Activated naive CD4-positive, alpha-beta T cell treated with anti-CD3 and anti-CD28 coated beads, Interleukin-2, amount 50 U/mL, for 72 hours (primary cell): ENCODE measurements at places on chromosomes 3 and 15. TPM values are rescaled to one million over a fixed set of nuclear protein-coding genes. Genes with fewer than 3 reads are reported as not detected.

The ACSBG1 gene
- total RNA-seq: not detected

The LRRFIP2 gene
- total RNA-seq: 17.3 TPM

The LRRC2 gene
- not detected for total RNA-seq

The MESP2 gene
- total RNA-seq: not detected

The SI gene
- not detected for total RNA-seq

The HTR3E gene
- total RNA-seq: not detected

The PPM1L gene
- 3.5 TPM for total RNA-seq

The NR2F2 gene
- not detected for total RNA-seq

The RTP4 gene
- 3.6 TPM for total RNA-seq

The FSD2 gene
- not detected for total RNA-seq

The OR4F6 gene
- total RNA-seq: not detected

The XXYLT1 gene
- total RNA-seq: 3.4 TPM

The ESYT3 gene
- 0.14 TPM for total RNA-seq

The FBN1 gene
- total RNA-seq: 0.52 TPM

The TTC21A gene
- 1.6 TPM for total RNA-seq

The ARGFX gene
- not detected for total RNA-seq

The SAXO2 gene
- total RNA-seq: not detected

The ZNF80 gene
- total RNA-seq: 0.53 TPM

The MUC20 gene
- total RNA-seq: 3.6 TPM

The RAD51 gene
- 79.9 TPM for total RNA-seq

The CLDN18 gene
- not detected for total RNA-seq

The PLA2G4E gene
- not detected for total RNA-seq

The MYH15 gene
- 0.18 TPM for total RNA-seq

The TMEM207 gene
- total RNA-seq: not detected

The ARHGAP11A gene
- 133 TPM for total RNA-seq

The MRPS11 gene
- 61.0 TPM for total RNA-seq

The TTC23 gene
- total RNA-seq: 3.1 TPM

The CCK gene
- total RNA-seq: not detected
